Chondrocyte (in vitro differentiated cells): ENCODE measurements at places on chromosomes 13 and 19. TPM values are rescaled to one million over a fixed set of nuclear protein-coding genes. Genes with fewer than 3 reads are reported as not detected.

The ANGPTL4 gene
- total RNA-seq: 56.4 to 143 TPM (median 127 TPM) in 3 replicates

The CGB1 gene
- total RNA-seq: 0.92 TPM in 1 of 3 replicates, not detected in the others

The ZNF529 gene
- 13.7 to 18.6 TPM (median 14.1 TPM) in 3 replicates for total RNA-seq

The KASH5 gene
- not detected in 3 replicates for total RNA-seq

The ZNF470 gene
- 3.4 to 4.4 TPM (median 4.2 TPM) in 3 replicates for total RNA-seq

The FFAR3 gene
- not detected in 3 replicates for total RNA-seq

The IRS2 gene
- total RNA-seq: 25.8 to 43.5 TPM (median 42.9 TPM) in 3 replicates

The HRC gene
- not detected in 3 replicates for total RNA-seq

The SHISA7 gene
- not detected in 3 replicates for total RNA-seq
